Kidney epithelial cell (primary cell): ENCODE measurements at places on chromosomes 13 and 19.
A peak's percentile ranks its signal among the peaks of the same experiment; 100 is the strongest.

DNA sequence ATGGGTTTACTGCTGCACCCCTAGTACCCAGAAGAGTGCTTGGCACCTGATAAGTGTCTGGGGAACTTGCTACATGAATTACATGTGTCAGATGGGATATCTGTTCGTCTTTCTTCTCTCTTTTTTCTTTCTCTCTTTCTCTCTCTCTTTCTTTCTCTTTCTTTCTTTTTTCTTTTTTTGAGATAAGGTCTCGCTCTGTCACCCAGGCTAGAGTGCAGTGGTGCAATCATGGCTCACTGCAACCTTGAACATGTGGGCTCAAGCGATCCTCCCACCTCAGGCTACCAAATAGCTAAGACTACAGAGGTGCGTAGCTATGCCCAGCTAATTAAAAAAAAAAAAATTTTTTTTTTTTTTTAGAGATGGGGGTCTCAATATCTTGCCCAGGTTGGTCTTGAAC, 6.1 kb downstream of the CADM4 start:
- no peak for DNase-seq

DNA sequence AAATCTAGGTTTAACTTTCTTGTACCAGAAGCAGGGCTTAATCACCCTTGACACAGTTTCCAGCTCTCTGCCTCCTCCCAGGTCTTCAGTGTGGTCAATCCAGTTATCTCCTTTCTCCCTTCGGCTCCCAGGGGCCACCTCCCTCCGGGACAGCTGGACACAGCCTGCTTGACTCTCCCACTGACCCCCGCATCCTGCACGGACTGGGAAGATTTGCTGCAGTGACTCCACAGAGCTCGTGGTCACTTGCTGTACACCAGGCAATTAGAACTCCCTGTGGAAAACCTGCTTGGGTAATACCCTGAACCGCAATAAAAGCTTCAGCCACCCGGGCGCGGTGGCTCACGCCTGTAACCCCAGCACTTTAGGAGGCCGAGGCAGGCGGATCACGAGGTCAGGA, 116.5 kb downstream of the NUFIP1 start:
- no peak for DNase-seq

GRCh38 chr19:21133633-21134032, 8.2 kb upstream of the ZNF431 start:
- DNase-seq: no peak

- DNase-seq: no peak
These were observed 135.7 kb downstream of the USP12 start for GRCh38 chr13:27035892-27036235.

DNA sequence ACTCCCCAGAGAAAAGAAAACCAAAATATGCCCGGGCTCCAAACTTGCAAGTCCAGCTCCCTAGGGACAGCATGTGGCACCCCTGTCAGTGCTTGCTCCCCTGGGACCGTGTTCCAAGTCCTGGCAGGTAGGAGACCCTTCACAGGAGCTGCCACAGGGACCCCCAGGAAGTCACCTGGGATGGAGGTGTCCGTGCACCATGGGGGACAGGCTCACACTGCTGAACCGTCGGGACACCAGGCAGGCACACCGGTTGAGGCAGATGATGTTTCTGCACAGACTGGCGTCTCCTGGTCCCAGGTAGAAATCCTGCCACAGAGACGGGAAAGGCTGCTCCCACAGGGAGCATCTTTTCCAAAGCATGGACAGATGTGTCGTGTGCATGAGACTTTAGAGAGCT, 11.7 kb upstream of the PROZ start:
- no peak for DNase-seq

DNA sequence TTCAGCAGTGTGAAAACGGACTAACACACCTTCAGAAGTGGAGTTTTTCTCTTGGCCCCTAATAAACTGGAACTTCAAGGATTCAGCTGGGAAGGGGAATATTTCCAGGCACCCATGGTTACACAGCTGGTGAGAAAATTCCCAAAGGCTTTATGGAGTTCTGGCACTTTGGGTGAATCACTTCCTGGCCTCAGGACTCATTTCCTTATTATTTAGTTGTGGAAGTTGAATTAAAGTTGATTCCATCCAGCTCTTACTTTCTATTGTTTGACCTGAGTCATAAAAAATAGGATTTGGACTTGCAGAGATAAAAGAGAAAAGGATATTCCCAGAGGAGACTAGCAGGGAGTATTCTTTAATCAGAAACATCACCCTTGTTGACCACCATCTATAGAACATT, 882.1 kb downstream of the UQCRFS1 start:
- DNase-seq: no peak

DNA sequence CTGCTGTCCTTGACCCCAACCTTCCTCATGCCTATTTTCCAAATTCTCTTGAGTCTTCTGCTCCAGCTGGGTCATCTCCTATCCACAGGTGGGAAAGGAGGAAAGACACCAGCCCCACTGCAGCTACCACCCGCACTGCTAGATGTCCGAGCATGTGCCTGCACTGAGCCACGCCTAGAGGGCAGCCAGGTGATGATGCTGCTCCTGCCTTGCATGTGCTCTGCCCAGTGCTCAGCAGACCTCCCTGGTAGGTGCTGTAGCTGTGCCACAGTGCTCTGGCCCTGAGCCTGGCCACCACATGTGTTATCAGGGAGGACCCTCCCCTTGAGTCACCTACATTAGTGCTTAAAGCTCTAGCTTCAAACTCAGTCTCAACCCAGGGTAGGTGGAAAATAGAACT, 6.9 kb upstream of the CYSLTR2 start:
- DNase-seq: no peak

- no peak for DNase-seq
These were observed at the start of gene FOXA3 for GRCh38 chr19:45863840-45864628. TSS of gene FOXA3 (plus strand) at chr19:45864326. CDS start at chr19:45864457, 131 bp downstream.

DNA sequence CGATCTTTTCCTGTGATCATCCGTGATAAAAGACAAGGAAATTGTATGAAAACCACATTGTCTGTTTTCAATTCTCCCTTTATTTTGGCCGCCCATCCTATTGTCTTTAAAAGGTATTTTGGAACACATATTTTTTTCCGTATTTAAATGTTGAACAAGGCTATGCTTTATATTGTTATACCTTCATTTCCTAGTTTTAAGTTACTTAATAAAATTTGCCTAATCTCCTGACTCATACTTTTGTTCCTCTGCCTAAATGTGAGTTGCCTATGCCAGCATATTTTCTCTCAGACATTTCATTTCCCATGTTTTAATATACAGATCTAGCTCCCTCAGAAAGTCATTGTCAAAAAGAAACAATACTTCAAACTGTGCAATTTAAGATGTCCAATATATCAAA, 104.2 kb downstream of the SLITRK6 start:
- DNase-seq: no peak

- peak; percentile 90 for DNase-seq
These were observed 47.7 kb upstream of the USPL1 start for GRCh38 chr13:30569901-30570576.

DNA sequence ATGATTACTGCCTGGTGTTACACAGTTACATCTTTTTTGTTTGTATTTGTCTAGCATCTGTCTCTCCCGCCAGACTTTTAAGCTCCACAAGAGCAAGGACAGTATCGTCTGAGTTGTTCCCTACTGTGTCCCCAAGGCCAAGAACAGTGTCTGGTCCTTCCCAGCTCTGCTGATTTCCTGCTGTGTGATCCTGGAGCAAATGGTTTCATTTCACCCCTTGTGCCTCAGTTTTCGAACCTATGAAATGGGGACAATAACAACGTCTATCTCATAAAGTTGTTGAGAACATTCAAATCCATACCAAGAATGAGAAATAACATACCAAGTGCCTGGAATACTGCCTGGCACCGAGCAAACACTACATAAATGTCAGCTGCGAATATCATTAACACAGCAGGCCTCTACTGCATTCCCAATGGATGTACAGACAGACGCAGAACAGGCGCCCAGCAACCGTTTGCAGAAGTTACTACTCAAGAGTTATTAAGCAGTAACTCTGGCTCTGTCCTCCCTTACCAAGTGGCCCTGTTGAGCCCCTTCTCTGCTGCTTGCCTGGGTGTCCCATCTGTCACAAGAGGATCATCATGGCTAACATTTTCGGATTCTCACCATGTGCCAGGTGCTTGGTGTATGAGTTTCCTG, 11.4 kb downstream of the XRCC1 start:
- DNase-seq: no peak

DNA sequence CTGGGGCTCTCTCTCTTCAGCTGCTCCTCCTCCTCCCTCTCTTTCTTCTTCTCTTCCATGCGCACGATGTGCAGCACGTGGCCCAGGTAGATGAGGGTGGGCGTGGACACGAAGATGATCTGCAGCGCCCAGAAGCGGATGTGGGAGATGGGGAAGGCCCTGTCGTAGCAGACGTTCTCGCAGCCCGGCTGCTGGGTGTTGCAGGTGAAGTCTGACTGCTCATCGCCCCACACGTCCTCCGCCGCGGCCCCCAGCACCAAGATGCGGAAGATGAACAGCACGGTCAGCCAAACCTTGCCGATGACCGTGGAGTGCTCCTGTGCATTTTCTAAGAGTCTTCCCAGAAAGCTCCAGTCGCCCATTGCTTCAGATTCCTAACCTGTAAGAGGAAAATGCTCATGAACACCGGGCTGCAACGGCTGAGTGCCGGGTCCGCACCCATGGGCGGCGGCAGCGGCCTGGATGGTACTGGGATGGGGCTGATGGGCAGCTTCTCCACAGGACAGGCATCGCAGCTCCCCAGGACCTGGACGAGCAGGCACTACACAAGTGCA, 17.8 kb downstream of the GJA3 start:
- DNase-seq: no peak

GRCh38 chr13:43799191-43799590, 12.4 kb upstream of the ENOX1 start:
- DNase-seq: no peak

DNA sequence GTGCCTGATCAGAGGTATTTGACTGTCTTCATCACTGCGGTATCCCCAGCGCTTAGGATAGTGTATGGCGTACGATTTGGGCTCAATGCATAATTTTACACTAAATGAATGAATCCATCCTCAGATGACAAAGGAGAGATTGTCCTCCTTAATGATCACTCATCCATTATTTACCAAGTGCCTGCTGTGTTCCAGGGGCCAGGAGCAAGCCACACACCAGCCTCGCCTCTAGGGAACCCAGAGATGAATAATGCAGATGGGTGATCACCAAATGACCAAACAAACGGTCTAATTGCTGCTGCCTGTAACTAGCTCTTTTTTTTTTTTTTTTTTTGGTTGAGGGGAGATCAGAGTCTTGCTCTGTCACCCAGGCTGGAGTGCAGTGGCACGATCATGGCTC, 5.9 kb upstream of the GPR32 start:
- DNase-seq: no peak

GRCh38 chr19:14615623-14616022, 32.7 kb downstream of the CLEC17A start:
- DNase-seq: no peak

DNA sequence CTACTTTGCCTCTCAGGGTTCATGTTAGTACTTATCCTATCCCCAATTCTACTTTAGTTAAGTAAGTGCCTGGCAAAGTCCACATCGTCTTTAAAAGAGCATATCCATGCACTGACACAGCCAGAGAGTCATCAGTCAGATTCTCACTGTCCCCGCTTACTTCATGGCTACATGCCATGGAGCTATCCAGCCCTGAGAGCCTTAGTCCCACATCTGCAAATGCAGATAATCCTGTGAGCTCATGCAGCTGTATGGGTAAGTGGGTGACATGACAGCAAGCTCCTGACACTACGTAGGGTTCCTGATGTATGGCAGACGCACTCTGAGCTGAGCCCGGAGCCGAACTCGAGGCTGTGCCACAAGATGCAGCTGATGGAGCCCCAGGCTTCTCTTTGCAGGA, 661.5 kb downstream of the LIG4 start:
- no peak for DNase-seq

- no peak for DNase-seq
These were observed 93.1 kb downstream of the CYSLTR2 start for GRCh38 chr13:48746821-48747220.

GRCh38 chr19:11856596-11857250, 8.2 kb downstream of the ZNF439 start:
- no peak for DNase-seq

GRCh38 chr13:52165411-52165810, 6.0 kb upstream of the NEK3 start:
- no peak for DNase-seq

DNA sequence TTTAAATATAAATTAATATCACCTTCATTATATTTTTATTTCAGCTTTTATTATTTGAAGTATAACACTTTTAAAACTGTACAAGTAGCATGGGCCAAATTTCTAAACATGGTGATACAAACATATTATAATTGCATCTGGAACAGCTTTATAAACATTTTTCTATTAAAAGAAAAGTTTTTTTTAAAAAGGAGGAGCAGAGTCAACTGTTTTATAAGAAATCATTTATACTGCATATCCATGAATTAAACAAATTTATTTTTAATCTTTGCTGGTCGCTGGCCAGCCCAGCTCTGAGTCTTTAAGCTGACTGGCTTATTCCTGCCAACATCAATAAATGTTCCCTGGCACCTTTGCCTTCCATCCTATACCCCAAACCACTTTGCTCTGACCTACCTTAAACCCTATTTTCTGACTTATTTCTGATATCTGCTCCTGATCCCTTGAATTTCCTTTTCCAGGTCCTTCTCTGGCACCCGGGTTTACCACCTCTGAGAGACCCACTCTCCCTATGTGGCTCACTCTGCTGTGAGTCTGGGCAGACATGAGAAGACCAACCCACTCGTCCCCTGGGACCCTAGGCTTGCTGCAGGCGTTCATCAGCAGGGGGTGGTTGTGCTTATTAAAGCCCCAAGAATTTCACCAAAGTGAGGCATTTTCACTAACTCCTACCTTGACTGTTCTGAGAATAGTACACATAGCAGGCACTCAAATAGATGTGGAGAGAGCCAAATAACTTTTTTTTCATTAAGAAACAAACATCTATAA, 220.3 kb downstream of the KLF12 start:
- DNase-seq: no peak

GRCh38 chr13:30923418-30923817, 9.0 kb upstream of the TEX26 start:
- no peak for DNase-seq

DNA sequence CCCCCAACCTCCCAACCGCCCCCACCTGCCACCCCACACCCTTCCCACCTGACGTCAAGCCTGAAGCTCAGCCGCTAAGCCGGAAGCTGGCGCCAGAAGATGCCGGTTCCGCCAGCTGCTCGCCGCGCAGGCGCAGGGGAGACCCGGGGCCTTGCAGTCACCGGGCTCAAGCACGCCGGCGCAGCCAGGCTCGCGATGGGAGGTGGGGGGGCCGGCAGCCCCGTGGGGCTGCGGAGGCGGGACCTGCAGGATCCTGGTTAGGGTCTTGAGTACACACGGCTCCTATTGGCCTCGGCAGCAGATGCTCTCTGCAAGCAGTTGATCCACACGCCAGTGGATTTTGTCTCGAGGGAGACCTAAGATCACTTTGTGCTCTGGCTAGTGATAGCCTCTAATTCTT, at the start of gene LIG4:
TSS of gene LIG4 (minus strand) at position 101 of the 400 bp plus-strand sequence. CDS start 4,268 bp downstream, outside the sequence.
- DNase-seq: peak; percentile 87

DNA sequence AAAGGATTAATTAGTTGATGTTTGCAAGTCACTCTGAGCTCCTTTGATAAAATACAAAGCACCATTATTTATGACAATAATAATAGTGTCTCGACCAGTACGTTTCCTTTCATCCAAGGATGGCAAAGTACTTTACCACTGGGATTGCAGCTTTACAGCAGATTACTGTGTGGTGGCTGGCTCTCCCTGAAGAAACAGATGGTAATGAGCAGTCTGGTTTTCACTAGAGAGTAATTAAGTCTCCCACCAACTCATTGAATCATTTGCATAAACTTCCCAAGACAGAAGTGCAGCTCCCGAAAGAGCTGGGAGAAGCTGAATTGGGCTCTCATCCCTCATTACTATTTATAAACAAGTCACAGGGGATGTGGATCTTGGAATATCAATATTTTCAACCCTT, 48.7 kb downstream of the KLF5 start:
- DNase-seq: no peak

- no peak for DNase-seq
These were observed 350.9 kb downstream of the SUCLA2 start for GRCh38 chr13:47650209-47650608.
